ENCODE measurements at places on chromosomes 2 and 18.

DNA sequence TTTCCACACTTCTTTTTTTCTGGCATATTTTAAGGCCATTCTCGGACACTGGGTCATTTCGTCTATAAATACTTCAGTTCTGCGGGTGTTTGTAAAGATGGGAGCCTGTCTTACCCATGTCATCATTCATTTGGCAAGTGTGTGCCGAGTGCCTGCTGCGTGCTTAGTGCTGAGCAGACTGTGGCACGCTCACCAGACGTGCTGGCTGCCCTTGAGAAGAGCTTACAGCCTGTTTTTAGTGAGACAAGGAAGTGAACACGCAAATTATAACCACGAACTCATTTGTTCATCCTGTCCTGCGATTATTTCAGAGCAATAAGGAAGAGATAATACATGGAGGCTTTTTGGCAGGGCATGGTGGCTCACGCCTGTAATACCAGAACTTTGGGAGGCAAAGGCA, 10.4 kb upstream of the STON1 start:
- no peak for DNase-seq

DNA sequence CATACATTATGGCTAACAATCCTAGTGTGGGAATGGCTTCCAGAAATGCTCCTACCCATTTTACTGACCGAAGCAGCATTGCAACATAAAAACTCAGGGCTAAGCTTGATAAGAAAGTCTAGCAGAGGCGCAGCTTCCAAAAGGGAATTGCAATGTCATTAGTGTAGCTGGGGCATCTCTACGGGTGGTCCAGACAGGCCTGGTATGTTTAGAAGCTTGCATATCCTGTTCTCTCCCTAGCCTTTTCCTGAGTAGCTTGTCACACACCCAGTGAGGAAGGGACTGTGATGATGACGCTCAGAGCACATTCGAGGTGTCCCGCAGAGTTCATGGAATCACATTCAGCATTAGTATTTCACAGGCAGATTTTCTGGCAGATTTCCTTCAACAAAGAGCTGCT, 38.0 kb upstream of the COL5A2 start:
- peak; percentile 14 for DNase-seq

DNA sequence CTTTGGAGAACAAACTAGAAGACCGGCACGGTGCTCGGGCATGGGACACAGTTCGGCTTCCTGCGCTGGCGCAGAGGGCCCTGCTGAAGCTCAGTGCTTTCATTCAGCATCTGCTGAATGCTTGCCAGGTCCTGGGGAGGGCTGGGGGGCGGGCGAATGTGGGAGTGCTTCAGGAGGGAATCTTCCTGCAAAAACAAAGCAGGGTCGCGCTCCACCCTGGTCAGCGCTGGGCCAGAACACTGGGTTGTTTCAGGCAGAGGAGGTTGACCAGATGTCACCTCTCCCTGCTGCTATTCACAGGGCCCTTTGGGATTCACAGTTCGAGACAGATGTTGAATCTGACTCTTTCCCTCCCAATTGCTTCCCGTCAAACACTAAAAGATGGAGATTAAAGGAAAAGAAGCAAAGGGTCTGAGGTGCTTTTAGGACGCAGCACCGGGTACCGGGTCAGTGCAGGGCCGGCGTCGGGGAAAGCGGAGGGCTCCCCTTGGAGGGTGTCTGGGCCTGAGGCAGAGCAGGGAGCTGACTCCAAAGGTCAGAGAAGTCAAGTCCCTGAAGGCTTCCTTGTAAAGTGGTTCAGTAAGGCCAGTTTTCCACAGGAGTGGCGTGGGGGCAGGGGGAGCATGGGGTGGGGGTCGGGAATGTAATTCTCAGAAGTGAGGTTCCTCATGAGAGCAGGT, 82.1 kb upstream of the PXDN start:
- no peak for DNase-seq

GRCh38 chr2:174846941-174847938, 83.0 kb upstream of the CHRNA1 start:
- DNase-seq: no peak

DNA sequence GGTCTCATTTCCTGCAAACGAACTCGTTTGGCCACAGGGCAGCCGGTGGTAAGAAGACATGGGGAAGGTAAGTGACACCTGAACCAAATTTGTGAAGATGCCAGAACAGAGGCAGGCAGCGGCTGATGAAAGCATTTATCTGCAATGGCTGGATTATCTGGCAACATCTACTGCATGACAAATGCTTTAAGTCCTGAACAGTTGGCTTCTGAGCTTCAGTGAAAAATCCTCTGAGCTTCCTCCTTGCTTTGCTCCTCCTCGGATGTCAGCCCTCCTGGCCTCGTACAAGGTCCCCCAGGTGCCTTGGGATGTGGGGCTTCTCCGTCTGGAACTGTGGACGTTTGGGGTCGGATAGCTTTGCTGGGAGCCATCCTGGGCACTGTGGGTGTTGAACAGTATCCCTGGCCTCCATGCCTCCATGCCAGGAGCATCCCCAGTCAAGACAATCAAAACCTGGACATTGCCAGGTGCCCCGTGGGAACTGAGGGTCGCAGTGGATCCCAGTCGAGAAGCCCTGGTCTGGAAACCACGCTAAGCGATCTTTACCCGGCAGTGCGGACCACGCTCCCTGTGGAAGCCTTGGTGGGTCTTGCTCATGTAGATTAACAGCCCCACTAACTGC, 49.3 kb downstream of the KCNG2 start:
- no peak for DNase-seq

DNA sequence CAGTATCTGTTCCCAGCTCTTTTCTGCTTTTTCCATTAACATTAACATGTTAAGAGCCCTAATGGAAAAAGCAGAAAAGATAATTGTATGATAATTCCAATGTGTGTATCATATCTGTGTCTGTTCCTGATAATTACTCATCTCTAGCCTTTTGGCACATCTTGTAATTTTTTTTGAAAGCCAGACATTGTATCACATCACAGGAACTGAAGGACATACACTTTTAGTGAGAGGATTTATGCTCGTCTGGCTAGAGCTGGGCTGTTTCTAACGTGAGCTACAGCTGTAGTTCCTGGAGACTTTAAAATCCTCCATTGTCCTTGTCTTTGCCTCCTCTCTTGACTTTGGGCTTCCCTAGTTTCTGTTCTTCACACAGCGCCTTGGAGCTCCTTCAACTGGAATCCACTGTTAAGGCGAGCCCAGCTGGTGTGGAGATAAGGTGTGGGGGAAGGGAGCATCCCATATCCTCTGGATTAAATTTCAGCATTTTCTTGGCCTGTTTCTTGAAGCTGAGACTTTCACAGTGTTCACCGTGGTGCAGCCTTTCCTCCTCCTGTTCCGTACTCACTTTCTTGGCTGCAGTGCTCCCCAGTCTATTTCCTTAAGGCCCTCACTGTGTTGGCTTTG, 211.5 kb downstream of the GALR1 start:
- DNase-seq: no peak

Data from mucosa of gallbladder (tissue), 1 donor.